Activated naive CD4-positive, alpha-beta T cell treated with anti-CD3 and anti-CD28 coated beads for 36 hours (primary cell): ENCODE measurements at places on chromosomes 5 and 9. TPM values are rescaled to one million over a fixed set of nuclear protein-coding genes. Genes with fewer than 3 reads are reported as not detected.
A peak's percentile ranks its signal among the peaks of the same experiment; 100 is the strongest.

- no peak for DNase-seq
- H3K27me3 ChIP-seq = no peaks in the 10 kb centered on the region
These were observed 367.5 kb downstream of the DEPDC1B start for GRCh38 chr5:60332244-60333004.

DNA sequence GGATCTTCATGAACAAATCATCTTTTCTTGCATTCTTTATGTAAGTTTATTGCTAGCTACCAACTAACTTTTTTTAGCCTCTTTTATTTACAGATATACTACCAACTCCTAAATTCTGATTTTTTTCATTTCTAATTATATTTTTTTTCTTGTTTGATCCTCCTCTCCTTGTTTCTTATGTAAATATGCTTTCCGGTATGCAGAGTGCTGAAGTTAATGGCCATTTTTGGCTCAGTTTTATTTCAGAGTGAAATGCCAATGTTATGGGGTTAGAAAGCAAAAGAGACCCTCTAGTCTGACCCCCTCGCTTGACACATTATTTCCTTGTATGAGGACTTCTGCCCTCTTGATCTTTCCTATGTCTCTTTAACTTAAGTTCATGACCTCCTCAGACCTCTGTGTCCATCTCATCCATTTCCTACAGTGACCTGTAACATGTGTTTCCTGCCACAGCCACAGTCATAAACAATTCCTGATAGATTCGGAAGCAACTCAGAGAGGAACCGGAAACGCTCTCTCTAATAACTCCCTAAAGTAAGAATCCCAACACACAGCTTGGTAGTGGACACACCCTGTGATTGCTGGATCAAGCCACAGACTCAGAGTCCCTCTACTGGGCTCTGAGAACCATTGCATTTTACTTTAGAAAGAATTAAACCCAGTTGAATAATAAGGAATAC lies 42.9 kb upstream of the AFAP1L1 start:
- H3K4me1 ChIP-seq = peaks cover 8% of the 10 kb centered on the region
- DNase-seq = no peak
- no peaks in the 10 kb centered on the region for H3K36me3 ChIP-seq
- H3K27me3 ChIP-seq = no peaks in the 10 kb centered on the region

GRCh38 chr5:158541536-158542297 lies 558.0 kb downstream of the EBF1 start:
- H3K4me3 ChIP-seq = no peak overlapping the region
- H3K36me3 ChIP-seq = no peaks in the 10 kb centered on the region
- peaks cover 43% of the 10 kb centered on the region for H3K4me1 ChIP-seq
- no peak overlapping the region for H3K27ac ChIP-seq
- peak; percentile 7 for DNase-seq
- no peaks in the 10 kb centered on the region for H3K27me3 ChIP-seq

- H3K4me1 ChIP-seq = peaks cover 39% of the 10 kb centered on the region
These were observed 470 bp downstream of the IL31RA start for GRCh38 chr5:55851675-55851979.

- H3K4me1 ChIP-seq = peaks cover 36% of the 10 kb centered on the region
- no peak for DNase-seq
These were observed 153.4 kb downstream of the PIK3R1 start for GRCh38 chr5:68369023-68369359.

DNA sequence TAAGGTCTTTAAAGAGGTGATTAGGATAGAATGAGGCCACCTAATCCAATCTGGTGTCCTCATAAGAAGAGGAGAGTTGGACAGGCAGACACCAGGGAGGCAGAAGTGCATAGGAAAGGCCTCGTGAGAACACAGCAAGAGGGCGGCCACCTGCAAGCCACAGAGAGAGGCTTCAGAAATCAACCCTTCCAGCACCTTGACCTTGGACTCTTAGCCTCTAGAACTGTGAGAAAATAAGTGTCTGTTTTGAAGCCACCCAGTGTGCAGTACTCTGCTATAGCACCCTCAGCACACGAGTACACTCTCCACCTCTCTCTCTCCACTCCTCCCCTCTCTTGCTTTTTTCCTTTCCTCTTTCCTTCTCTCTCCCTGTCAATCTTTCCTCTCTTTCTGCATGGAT lies 26.8 kb downstream of the NIPAL4 start:
- no peak for DNase-seq
- peaks cover 3% of the 10 kb centered on the region for H3K4me1 ChIP-seq
- peaks cover 3% of the 10 kb centered on the region for H3K27me3 ChIP-seq
- H3K4me3 ChIP-seq = no peak overlapping the region
- H3K36me3 ChIP-seq = peaks cover 13% of the 10 kb centered on the region
- no peak overlapping the region for H3K27ac ChIP-seq

DNA sequence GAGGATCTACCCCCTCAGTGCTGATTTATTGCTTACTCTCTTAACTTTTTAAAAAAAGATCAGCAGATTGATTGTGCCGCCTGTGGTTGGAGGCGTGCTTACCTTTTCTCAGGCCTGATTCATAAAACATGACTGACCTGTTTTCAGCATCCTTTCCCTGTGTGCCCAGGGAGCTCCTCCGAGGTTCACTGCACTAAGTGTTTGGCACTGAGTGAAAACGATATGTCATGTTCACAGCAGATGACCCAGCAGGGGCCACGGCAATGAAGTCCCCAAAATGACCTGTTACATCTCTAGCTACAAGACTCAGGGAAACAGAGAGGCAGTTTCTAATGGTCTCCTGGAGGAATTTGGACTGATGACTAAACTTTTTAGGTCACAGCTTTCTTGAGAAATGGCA lies 69.9 kb downstream of the INSYN2B start:
- no peak overlapping the region for H3K27ac ChIP-seq
- peaks cover 14% of the 10 kb centered on the region for H3K36me3 ChIP-seq
- no peak overlapping the region for H3K4me3 ChIP-seq
- no peaks in the 10 kb centered on the region for H3K4me1 ChIP-seq
- H3K27me3 ChIP-seq = no peaks in the 10 kb centered on the region
- no peak for DNase-seq

PLAC8L1 gene
- total RNA-seq = 0.40 TPM

DNA sequence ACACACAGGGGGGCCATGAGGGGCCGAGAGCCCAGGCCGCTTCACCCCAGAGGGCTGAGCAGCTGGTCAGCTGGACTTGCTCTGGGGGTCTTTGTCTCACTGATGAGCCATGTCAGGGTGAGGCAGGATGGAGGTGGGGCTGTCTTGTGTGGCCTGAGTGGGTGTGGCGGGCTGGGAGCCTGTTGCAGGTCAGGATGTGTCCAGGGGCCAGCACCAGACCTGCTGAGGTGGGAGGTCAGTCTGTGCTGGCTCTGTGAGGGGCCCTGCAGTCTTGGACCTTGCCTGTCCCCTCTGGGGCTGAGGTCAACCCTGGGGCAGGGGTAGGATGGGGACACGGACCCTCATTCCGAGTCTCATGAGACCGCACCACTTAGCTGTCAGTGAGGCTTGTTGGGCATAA lies 56.9 kb downstream of the RXRA start:
- H3K36me3 ChIP-seq = no peaks in the 10 kb centered on the region
- H3K27me3 ChIP-seq = no peaks in the 10 kb centered on the region
- no peak overlapping the region for H3K27ac ChIP-seq
- H3K4me3 ChIP-seq = no peak overlapping the region

DNA sequence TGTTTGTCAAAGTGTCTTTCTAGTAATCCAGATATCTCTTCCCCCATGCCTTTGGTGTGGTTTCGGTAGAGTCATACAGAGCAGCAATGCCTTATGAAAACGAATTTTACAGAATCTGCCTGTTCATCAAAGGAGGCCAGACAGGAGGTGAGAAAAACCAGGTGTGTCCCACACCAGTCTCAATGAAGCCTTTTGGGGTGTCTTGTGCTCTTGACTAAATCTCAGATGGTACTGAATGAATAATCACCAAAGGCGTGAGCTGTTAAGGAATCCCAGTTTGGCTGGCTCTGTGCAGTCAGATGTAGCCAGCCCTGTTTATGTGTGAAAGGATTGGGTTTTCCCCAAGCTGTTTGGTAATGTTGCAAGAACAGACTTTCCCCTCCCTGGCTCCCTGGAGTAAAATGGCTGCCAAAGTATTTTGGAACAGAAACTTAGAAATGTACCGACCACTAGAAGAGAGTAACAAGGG lies 70.8 kb upstream of the CDKN2B start:
- peaks cover 50% of the 10 kb centered on the region for H3K27me3 ChIP-seq
- no peak overlapping the region for H3K4me3 ChIP-seq
- H3K27ac ChIP-seq = no peak overlapping the region
- DNase-seq = peak; percentile 84
- no peaks in the 10 kb centered on the region for H3K36me3 ChIP-seq
- H3K4me1 ChIP-seq = peaks cover 33% of the 10 kb centered on the region

ENHO gene
- total RNA-seq = 0.19 TPM

ZNF300 gene
- total RNA-seq = 1.1 TPM

DNA sequence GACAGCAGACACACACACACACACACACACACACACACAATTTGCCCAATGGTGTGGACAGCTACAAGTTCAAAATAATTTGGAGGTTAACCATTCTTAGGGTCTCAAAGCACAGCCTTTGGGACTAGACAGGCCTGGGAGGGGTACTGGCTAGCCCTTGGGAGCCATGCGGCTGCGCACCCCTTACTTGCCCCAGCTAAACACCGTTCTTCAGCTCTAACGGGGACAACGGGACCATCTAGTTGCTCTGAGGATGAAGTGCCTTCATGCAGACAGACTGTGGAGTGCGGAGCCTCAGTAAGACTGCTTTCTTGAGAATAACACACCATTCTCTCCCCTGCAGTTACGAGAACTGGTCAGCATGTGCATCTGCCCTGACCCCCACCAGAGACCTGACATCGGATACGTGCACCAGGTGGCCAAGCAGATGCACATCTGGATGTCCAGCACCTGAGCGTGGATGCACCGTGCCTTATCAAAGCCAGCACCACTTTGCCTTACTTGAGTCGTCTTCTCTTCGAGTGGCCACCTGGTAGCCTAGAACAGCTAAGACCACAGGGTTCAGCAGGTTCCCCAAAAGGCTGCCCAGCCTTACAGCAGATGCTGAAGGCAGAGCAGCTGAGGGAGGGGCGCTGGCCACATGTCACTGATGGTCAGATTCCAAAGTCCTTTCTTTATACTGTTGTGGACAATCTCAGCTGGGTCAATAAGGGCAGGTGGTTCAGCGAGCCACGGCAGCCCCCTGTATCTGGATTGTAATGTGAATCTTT lies 64.6 kb downstream of the PSMB7 start:
- H3K36me3 ChIP-seq = peaks cover 14% of the 10 kb centered on the region
- no peak for DNase-seq
- no peaks in the 10 kb centered on the region for H3K27me3 ChIP-seq
- H3K27ac ChIP-seq = no peak overlapping the region
- H3K4me1 ChIP-seq = no peaks in the 10 kb centered on the region
- H3K4me3 ChIP-seq = no peak overlapping the region

EPB41L4B gene
- 0.24 TPM for total RNA-seq

GRCh38 chr5:175718401-175719108 lies 60.7 kb downstream of the HRH2 start:
- peaks cover 6% of the 10 kb centered on the region for H3K4me1 ChIP-seq
- H3K4me3 ChIP-seq = no peak overlapping the region
- H3K36me3 ChIP-seq = no peaks in the 10 kb centered on the region
- no peak overlapping the region for H3K27ac ChIP-seq

- H3K27me3 ChIP-seq = peaks cover 9% of the 10 kb centered on the region
- H3K4me1 ChIP-seq = peaks cover 5% of the 10 kb centered on the region
- H3K36me3 ChIP-seq = no peaks in the 10 kb centered on the region
- no peak for DNase-seq
- H3K4me3 ChIP-seq = no peak overlapping the region
These were observed 16.4 kb downstream of the ADAMTS16 start for GRCh38 chr5:5156471-5157082.

DNA sequence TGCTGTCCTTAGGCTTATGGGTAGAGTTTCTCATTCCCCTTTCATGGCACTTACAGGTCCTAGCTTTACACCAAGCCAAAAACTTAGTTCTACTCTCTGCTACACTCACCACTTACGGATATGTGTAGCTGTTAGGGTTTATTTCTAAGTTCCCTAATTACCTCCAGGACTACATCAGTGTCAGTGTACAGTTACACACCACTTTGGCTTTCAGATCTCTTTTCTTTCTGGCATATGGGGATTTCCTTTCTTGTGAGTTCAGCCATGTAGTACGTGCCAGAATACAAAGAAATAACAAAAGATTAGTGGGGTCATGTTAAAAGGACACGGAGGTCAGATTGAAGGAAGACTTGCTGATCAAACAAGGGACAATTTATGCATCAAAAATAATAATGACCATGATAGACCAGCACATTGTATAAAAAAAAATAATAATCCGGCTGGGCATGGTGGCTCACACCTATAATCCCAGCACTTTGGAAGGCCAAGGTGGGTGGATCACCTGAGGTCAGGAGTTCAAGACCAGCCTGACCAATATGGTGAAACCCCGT lies 41.8 kb downstream of the LYRM7 start:
- no peak overlapping the region for H3K4me3 ChIP-seq
- DNase-seq = no peak
- peaks cover 52% of the 10 kb centered on the region for H3K4me1 ChIP-seq
- no peaks in the 10 kb centered on the region for H3K27me3 ChIP-seq
- peak overlapping the region; percentile 77 for H3K27ac ChIP-seq

PCDHGA1 gene
- not detected for total RNA-seq

DNA sequence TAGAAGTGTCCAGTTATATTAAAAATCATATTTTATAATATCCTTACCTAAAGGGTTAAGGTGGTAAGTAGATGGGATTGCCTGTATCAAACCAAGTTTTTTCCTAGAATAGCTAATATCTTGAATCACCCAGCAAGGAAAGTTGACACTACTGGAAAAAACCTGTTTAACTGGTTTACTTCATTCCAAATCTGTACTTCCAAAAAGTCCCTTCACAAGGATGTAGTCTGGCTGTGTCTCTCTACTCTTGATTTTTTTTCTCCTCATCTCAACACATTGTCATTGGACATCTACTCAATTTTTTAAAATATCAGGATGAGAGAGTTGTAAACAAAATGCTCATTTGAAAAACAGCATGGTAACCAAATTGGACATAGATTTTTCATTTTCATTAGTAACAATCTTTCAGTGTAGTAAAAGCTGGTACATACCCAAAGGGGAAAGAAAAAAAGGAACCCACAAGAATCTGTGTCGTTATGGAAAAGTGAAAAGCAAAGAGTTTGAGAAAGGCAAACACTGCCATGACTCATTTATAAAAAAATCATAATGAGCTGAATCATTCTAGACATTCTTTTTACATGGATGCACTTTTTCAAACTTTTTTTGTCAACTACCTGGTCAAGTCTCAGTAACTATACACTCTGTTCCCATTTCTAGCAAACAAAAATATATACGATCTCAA lies 173.5 kb downstream of the GLIS3 start:
- H3K4me3 ChIP-seq = no peak overlapping the region
- DNase-seq = no peak
- H3K27me3 ChIP-seq = no peaks in the 10 kb centered on the region
- H3K27ac ChIP-seq = no peak overlapping the region
- peaks cover 8% of the 10 kb centered on the region for H3K4me1 ChIP-seq

GRCh38 chr5:63233911-63234310 lies 655.3 kb downstream of the LRRC70 start:
- no peaks in the 10 kb centered on the region for H3K36me3 ChIP-seq
- no peak for DNase-seq
- no peak overlapping the region for H3K27ac ChIP-seq
- H3K27me3 ChIP-seq = no peaks in the 10 kb centered on the region
- H3K4me1 ChIP-seq = no peaks in the 10 kb centered on the region

GLRA1 gene
- not detected for total RNA-seq
